ENCODE measurements at places on chromosomes 4 and X.

DNA sequence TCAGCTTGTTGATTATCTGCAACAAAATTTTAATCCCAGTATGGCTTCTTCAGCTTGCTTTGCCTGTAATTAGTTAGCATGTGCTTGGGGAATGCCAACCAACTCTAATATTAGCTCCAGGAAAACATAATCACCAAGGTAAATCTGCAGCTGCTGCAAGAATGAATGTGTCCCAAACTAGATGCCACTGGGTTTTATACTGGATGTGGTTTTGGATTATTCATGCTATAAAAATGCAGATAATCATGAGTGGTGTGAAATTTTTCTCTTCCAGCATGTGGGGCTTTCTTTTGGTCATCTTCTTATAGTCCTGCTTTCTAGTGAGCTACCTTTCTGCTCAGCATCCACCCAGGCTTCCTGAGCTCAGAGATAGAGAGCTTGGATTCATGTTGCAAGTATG is 295.9 kb upstream of the CASK start:
- no peak for DNase-seq

DNA sequence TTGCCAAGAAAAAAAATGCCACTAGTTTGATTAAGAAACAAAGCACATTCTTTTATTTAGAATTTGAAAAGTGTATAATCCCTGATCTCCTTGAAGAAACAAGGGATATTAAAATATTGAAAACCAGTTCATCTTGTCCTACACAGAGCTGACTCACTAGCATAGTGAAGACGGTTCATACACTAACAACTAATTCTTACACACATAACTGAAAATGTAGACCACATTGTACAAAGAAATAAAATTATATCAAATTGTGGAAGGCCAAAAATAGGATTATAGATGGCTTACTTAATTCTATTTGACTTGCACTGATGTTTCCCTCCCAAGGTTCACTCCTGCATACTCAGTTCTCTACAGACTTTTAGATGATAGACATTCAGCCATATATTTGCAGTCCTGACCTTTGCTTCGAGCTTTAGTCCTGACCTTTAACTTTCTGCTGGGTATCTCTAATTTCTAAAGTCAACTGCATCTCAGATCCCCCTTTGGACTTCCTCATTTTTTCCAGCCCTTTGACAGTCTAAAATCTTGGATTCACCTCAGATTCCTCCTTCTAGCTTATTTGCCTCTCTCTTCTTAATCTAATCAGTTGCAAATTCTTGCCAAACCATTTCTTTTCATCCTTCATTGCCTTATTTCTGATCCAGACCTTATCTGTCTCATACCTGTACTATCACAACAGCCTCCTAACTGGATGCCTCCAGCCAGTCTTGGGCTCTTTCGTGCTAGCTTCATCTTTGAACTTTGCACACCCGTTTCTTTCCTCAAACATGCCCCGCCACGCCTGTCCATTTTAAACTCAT is 4.5 kb upstream of the WWC2 start:
- no peak for DNase-seq

- DNase-seq: no peak
Observed at GRCh38 chr4:99762728-99763127, 53.9 kb upstream of the DAPP1 start.

- DNase-seq: no peak
Observed at GRCh38 chr4:155319516-155319915, 57.2 kb downstream of the MAP9 start.

GRCh38 chr4:140800666-140801065 is 44.5 kb upstream of the TBC1D9 start:
- no peak for DNase-seq

- no peak for DNase-seq
Observed at GRCh38 chr4:53151489-53151788, 214.4 kb downstream of the SCFD2 start.

DNA sequence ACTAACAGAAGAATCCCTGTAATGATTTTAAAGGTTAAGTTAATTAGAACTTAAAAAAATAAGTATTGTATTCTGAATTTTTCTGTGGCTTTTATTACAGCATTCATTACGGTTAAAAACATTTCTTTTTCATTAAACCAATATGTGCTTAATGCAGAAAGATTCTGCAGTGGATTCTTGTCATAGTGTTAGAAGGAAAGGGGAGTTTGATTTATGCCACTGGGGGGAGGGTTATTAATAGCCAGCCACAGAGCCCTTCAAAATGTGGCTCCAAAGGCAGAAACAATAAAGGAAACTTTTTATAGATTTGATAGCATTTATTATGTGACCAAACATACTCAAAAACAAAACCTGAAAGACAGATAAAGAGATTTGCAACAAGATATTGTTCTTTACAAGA is 9.1 kb downstream of the SMAD1 start:
- DNase-seq: no peak

- no peak for DNase-seq
Observed at GRCh38 chrX:17788956-17789562, 51.8 kb downstream of the SCML1 start.

DNA sequence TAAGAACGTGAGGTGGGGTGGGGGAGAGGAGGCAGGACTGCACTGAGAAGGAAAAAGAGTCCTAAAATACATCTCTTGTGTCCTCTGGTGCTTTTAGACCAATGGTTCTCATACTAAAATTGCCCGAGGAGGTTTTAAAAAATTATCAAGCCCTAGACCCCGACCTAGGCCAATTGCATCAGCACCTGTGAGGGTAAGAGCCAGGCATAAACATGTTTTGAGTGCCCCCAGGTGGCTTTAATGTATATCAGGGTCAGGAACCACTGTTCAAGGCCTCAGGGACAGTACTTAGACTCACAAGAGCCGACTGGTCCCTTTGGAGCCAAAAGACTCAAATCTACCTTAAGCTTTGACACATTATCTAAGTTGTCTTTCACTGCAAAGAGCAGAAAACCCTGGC is 37.5 kb upstream of the TMEM150C start:
- DNase-seq: no peak

- DNase-seq: no peak
Observed at GRCh38 chrX:22987452-22987851, 12.3 kb upstream of the DDX53 start.

GRCh38 chrX:136694431-136695087 is 46.6 kb downstream of the CD40LG start:
- DNase-seq: no peak

- DNase-seq: no peak
Observed at GRCh38 chrX:118878977-118879376, 55.4 kb downstream of the ZCCHC12 start.

DNA sequence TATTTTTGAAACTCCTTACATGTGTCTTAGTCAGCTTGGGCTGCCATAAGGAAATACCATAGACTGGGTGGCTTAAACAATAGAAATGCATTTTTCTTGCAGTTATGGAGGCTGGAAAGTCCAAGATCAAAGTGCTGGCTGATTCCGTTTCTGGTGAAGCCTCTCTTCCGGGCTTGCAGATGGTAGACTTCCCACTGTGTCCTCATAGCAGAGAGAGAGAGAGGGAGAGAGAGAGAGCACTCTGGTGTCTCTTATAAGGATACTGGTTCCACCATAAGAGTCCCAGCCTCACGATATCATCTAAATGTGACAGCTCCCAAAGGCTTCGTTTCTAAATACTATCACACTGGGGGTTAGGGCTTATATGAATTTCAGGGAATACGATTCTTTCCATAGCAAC is 39.7 kb downstream of the ENPEP start:
- DNase-seq: no peak

GRCh38 chrX:2608638-2609430 is 82.3 kb upstream of the CD99 start:
- peak; percentile 71 for DNase-seq

GRCh38 chr4:53682908-53683307 is 91.6 kb upstream of the LNX1 start:
- DNase-seq: no peak

DNA sequence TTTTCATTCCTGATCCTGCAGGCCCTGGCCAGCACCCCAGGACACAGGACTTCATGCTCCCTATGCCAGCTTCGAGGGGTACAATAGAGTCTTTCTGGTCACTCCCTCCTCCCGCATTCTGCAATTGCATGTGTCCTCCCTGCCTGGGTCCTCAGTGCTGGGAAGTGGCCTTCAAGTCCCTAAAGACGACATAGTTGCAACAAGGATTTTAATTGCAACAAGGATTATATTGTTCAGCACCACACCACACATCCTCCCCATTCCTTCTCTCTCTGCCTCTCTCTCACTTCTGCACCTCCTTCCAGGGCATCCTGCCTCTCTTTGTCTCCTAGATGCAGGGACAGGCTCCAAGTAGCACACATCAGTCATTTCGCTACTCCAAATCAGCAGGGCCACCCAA is 25.5 kb downstream of the SCD5 start:
- DNase-seq: no peak

DNA sequence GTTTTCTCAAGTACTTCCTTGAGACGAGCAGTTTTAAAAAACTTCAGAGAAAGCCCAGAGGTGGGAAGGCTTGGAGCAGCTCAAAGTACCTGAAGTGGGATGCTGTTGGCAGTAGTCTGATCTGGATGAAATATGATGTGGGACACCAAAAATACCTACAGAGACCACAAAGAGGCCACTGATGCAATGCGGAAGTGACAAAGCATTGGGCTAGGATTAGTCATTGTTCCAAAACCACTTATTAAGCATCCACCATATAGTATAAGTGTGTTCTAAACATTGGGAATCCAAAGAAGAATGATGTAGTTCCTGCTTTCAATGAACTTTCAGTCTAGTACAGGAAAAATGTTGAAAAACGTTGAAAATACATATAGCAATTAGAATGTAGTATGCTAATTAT is 386.1 kb upstream of the CNKSR2 start:
- DNase-seq: no peak

DNA sequence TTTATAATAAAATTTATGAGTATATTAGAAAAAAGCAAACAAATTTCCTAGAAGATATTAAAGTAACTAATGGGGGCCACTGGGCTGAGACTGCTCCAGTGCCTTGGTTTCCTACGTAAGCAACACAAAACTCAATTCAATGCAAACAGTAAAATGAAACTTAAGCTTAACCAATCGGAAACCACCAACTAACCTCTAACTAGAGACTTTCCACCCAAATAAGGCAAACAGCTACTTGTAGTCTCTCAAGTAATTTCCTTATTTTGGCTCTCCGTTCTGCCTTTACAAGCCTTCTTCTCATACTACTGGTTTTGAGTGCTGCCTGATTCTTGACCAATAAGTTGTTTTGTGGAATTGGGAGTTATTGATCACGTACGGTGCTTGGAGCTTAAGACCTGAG is 167.3 kb upstream of the VEGFC start:
- no peak for DNase-seq

GRCh38 chr4:186297013-186297645 is 31.1 kb downstream of the F11 start:
- DNase-seq: no peak

DNA sequence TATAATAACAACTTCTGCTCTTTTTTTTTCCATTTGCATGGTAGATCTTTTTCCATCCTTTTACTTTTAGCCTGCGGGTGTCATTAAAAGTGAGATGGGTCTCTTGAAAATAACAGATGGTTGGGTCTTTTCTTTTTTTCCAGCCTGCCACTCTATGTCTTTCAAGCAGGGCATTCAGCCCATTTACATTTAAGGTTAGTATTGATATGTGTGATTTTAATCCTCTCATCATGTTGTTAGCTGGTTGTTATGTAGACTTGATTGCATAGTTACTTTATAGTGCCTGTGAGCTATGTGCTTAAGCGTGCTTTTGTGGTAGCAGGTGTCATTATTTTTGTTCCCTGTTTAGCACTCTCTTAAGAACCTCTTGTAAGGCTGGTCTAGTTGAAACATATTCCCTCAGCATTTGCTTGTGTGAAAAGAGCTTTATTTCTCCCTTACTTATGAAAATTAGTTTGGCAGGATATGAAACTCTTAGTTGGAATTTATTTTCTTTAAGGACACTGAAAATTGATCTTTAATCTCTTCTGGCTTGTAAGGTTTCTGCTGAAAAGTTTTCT is 326.1 kb downstream of the SH3BGRL start:
- no peak for DNase-seq

GRCh38 chr4:107366016-107366735 is 330.1 kb upstream of the DKK2 start:
- no peak for DNase-seq

- no peak for DNase-seq
Observed at GRCh38 chr4:184899261-184900134, 73.7 kb upstream of the ACSL1 start.

- DNase-seq: no peak
Observed at GRCh38 chr4:181525634-181526033, 717.6 kb upstream of the TENM3 start.

DNA sequence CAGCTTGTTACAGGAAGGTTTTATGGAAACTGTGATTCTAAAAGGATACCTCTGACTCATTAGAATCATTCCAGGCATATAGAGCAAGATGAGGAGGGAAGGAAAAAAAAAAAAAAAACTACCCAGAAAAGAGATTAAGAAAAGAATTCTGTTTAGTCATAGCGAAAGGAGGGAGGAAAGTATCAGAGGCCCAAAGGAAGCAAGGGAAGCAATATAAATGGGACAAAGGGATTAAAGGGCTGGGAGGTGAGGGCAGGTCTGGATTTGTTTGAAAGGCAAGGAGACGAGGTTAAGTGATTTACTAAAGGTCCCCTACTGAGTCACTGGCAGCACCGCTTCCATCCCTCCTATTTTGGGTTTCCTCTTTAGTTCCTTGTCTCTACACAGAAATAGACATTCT is 88.6 kb upstream of the IL1RAPL1 start:
- no peak for DNase-seq

DNA sequence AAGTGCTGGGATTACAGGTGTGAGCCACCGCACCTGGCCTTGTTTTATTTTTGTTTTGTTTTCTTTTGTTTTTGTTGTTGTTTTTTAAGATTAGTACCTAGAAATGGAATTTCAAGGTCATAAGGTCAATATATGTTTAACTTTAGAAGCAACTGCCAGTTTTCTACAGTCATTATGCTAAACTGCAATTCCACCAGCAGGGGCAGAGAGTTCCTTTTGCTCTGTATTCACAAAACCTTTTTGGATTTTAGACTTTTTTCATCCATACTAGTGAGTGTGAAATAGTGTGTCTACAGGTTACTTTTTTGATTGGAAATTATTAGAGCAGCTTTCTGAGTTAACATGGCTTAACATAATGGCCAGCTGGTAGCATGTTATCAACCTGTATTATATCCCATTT is 580.6 kb downstream of the TRIML1 start:
- no peak for DNase-seq

DNA sequence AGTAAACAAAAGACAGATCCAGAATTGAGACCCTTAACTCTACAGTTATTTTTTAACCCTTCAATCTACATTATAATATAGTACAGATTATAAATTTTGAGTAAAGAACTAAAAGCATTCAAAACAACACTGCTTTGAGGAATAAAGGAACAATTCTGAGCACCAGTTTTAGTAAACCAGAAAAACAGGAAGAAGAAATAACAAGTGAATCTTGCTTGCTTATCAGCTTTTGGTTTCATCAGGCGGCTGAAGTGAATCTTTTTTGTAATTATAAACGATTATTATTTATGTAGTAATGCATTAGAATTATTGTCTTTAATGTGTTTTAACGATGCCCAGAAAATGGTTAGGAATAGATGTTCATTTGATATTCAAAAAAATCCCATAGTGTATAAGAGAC is 305.4 kb downstream of the ARAP2 start:
- DNase-seq: no peak

DNA sequence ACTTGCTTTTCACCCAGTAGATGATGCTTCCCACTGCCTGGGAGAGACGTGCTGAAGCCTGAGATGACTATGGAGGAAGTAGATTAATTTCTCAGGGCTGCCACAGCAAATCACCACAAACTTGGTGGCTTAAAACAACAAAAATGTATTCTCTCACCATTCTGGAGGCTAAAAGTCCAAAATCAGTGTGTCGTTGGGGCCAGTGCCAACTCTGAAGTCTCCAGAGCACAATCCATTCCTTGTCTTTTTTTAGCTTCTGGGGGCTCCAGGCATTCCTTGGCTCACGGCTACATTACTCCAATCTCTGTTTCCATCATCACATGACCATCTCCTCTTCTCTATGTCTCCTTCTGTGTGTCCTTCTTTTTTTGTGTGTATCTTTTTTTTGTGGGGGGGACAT is 105.8 kb upstream of the C1QTNF7 start:
- DNase-seq: no peak

Data from activated CD8-positive, alpha-beta memory T cell treated with anti-CD3 and anti-CD28 coated beads for 4 hours (primary cell).